ENCODE measurements at places on chromosomes 5 and 9. TPM values are rescaled to one million over a fixed set of nuclear protein-coding genes. Genes with fewer than 3 reads are reported as not detected.
A peak's percentile ranks its signal among the peaks of the same experiment; 100 is the strongest.

The CAMK2A gene
- polyA plus RNA-seq, result 5.4 TPM

DNA sequence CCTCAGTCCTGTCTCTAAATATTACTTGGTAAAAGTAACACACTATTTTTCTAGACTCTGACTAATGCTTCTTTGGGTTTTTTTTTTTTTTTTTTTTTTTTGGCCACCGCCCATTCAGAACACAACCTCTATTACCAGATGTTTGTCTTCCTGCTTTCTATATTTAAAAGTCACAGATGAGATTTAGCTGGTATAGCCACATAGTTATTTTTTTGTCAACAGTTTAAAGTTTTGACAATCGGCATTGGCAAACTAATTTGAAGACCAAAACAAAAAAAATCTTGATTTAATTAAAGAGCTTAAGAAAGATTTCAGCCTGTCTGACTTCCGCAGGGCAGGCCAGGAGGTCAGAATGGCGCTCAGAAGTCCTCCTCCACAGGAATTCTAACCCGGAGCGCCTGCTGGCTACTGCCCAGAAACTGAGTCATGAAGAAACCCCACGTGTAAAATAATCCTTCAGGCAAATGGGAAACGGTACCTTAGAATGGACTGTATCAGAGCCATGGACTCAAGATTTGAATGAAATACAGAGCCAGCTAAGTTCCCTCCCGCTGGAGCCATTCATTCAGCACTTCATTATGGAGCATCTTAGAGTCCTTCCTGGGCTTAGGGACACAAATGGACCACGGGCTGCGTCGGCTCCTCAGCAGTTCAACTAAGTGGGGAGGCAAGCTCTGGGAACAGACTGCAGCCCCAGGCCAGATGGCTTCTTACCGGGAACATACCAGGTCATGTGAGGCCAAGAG, 55.6 kb downstream of the PTPDC1 start:
- peak; percentile 69 for DNase-seq

The PGM5 gene
- polyA plus RNA-seq, result 38.6 TPM

GRCh38 chr5:143890487-143890886, 78.5 kb downstream of the HMHB1 start:
- DNase-seq, result no peak

DNA sequence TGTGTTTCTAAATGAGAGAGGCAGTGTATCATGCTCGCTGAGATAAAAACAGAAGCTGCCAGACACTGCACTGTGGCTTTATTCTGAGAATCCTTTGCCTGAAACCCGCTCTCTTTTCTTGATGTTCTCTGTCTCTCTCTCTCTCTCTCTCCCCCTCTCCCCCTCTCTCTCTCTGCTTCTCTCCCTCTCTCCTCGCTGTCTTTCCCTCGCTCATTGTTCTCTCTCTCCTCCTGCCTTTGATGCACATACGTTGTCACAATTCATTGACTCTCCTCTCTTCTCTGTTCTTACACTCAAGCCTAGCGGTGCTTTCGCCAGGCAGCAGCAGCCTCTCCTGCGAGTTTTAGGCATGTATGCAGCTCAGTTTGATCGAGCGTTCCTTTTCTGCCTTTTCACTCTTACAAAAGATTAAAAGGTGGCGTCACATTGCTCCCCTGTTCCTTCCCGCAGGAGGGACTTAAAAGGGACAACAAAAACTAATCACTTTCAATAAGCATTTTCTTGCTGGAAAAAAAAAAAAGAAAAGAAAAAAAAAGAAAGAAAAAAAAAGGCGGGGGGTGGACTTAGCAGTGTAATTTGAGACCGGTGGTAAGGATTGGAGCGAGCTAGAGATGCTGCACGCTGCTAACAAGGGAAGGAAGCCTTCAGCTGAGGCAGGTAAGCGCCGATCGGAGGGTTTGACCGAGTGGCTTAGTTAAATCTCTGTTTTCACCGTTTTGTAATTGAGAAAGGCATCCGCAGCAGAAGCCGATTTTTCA, 717.9 kb upstream of the WWC1 start:
- DNase-seq, result peak; percentile 60

- no peak for DNase-seq
Observed at GRCh38 chr5:127498548-127498947, 18.9 kb upstream of the PRRC1 start.

DNA sequence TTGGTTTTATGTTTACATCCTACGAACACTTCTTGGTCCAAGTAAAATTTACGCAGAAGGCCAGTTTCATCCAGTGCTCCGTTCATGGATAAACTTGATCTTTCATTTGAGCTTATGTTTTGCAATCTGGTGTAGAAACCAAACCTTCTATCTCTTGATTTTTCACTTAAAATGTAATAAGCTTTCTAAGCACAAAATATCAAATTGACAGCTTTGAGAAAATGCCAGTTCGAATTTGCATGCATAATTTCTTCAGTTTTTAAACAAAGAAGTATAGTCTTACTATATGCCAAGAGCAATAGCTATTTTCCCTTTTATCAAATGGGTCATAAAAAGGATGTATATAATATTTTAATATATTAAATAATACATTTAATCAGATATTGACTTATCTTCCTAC, 17.8 kb downstream of the DNAH5 start:
- DNase-seq, result no peak

- no peak for DNase-seq
Observed at GRCh38 chr5:133434336-133434735, 178.0 kb downstream of the FSTL4 start.

GRCh38 chr5:31663519-31663918, 24.6 kb downstream of the PDZD2 start:
- no peak for DNase-seq

- DNase-seq, result no peak
Observed at GRCh38 chr9:17349831-17350230, 215.0 kb downstream of the CNTLN start.

- peak; percentile 61 for DNase-seq
Observed at GRCh38 chr5:61673007-61673735, 341.1 kb downstream of the ZSWIM6 start.

DNA sequence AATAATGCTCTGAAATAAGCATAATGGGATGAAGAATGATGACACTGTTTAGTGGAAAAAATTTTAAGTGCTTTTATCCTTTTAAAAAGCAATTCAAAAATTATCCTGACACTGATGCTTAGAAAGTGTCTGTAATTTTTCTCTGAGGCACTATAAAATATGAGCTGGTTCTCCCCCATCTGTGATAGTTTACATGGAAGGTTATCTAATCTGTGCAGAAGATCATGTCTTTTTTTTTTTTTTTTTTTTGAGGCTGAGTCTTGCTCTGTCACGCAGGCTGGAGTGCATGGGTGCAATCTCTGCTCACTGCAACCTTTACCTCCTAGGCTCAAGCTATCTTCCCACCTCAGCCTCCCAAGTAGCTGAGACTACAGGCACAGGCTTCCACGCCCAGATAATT, 15.2 kb upstream of the TAF11L2 start:
- DNase-seq, result no peak

DNA sequence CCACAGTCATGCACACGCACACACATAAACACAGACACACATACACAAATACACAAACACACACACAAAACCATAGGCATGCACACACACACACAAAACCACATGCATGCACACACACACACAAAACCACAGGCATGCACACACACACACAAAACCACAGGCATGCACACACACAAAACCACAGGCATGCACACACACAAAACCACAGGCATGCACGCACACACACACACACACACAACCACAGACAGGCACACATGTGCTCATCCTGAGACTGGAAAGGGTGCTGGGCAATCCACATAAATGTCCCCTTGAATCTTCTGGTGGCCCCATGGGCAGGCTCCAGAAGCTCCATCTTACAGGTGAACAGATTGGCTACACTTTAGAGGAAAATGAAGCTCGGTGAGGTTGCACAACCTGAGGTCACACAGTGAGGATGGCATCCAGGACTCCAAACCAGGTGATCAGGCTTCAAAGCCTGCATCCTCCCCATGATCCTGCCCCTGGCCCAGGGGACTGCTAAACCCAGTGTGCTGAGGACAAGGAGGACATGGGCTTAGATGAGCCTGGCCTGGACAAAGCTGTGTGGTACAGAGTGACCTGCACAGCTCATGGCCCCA, 144.8 kb downstream of the GADD45G start:
- DNase-seq, result no peak

The DMRT3 gene
- 1.2 TPM for polyA plus RNA-seq

- no peak for DNase-seq
Observed at GRCh38 chr5:150603491-150603890, 37.0 kb upstream of the SYNPO start.

DNA sequence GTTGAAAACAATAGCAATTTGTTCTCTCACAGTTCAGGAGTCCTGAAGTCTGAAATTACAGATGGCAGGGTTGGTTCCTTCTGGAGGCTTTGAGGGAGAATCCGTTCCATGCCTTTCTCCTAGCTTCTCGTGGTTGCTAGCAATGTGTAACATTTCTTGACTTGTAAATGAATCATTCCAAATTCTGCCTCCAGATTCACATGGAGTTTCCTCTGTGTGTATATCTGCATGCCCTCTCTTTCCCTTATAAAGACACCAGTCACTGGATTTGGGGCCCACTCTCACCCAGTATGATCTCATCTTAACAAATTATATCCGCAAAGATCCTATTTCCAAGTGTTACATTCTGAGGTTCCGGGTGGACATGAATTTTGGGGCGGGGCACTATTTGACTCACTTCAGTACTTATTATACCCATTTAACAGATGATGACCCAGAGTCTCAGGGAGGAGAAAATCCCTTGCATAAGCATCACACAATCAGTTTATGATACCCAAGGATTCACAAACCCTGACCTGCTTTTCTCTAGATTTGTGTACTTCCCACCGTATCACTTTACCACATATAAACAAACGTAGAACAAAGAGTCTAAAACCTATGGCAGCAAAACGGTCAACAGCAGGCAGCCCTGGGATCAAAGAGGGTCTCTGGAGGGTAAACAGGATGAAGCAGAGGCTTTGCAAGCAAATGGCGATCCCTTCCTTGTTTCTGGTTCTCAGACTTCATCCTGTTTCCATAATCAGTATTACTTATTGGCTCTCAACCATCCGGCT, 93.7 kb downstream of the C9orf152 start:
- no peak for DNase-seq

DNA sequence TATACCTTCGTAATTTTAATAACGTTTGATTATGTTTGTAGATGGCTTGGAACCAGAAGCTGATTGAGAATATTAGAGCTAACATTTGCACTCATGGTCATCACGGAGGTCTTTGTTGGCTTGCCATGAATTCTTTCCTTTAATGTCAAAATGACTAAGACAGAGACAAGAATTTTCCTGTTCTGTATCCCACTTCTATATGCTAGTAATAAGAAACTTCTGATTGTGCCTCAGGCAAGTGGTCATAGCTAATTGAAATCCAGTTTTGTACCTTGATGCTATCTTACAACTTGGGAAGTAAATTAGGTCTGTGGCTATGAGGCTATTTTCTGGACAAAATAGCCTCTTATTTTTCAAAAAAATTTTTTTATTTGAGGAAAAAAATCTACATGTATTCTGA, 167.6 kb downstream of the RANBP17 start:
- DNase-seq, result no peak

DNA sequence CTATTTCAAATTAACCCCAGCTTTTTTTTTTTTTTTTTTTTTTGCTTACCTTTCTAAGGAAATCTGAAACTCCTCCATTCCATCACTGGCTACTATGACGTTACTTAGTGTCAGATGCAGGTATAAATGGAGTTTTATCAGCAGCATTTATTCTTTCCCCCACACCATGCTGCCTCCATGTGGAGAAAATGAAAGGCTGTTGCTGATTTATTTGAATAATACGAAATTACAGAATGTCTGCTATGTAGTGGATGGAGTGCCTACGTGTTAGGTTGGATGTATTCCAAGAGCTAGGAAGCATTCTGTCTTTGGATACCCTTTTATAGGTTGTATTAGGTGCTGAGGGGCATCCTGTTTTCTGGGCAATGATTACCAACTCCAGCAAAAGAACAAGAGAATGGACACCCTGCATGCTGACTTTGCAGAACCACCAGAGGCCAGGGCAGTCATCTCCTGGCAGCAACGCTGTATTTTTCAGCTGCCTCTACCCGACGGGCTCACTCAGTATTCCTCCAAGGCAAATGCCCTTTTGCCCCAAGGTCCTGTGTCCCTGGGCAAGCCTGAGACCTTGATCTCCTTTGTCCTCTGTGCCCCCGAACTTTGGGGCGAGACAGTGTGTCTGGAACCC, 199.5 kb downstream of the ALDH1A1 start:
- DNase-seq, result peak; percentile 2

- no peak for DNase-seq
Observed at GRCh38 chr5:108472237-108472636, 90.3 kb upstream of the FBXL17 start.

GRCh38 chr5:34913072-34913471, 2.2 kb downstream of the RAD1 start:
- DNase-seq, result no peak

GRCh38 chr9:98916660-98917059, 27.0 kb upstream of the COL15A1 start:
- peak; percentile 54 for DNase-seq

GRCh38 chr9:131943351-131943841, 136.3 kb downstream of the MED27 start:
- no peak for DNase-seq

DNA sequence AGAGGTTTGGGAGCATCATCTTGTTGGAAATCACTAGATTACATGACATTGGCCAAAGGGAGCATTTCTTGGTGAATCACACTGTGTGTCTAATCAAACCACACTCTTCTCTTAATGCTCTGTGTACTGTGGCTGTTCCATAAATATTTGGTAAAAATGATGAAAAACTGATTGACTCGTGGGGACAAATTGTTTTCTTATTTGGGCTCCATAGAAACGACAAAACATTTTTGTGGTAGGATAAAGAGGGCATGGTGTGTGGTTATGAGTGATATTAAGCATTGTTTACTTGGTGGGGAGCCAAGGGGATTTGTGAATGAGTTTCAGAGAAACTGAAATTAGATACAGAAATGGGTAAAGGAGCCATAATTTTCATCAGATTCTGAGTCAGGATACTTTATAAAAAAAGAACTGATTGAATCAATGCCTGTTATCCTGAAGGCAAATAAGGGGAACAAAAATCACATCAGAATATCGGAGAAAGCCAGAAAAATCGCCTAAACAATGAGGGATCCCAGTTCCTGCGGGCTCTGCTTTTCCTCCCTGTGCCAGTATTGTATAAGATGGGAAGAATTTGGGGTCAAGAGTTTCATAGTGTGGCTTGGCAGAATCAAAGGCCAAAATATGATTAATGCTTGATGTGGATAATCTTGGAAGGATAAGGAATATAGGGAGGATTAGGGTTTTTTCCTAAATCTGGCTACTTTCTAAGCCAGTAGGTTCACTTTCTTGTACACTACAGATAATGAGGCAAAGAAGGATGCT, 33.3 kb downstream of the FBXL7 start:
- no peak for DNase-seq

DNA sequence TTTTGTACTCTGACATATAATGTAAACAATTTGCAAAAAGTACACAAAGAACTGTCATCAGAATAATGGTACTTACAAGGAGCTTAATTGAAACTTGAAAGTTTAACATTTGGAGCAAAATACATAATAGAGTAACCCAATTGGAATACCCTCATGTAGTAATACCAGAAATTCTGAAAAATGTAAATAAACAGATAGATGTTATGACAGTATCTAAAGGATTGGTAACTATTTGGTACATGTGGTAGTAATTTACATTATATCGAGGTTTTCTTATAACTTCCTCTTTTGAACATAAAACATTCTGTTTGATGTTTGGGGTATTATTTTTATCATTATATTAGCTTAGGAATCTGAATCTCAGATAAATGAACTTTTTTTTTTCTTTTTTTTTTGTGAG, 211.7 kb upstream of the ELL2 start:
- no peak for DNase-seq

- DNase-seq, result no peak
Observed at GRCh38 chr5:151154931-151155774, 2.4 kb downstream of the ANXA6 start.

The UAP1L1 gene
- polyA plus RNA-seq, result 8.6 TPM

GRCh38 chr9:12961276-12961809, 186.5 kb downstream of the LURAP1L start:
- no peak for DNase-seq

The EFNA5 gene
- polyA plus RNA-seq, result 24.7 TPM

All from renal pelvis (tissue), 12 donors.